ENCODE measurements at places on chromosomes 12 and 14.
A peak's percentile ranks its signal among the peaks of the same experiment; 100 is the strongest.

GRCh38 chr12:5166976-5167375, 123.3 kb downstream of the KCNA5 start:
- no peak for DNase-seq

GRCh38 chr12:95701275-95701674, 89.3 kb downstream of the NTN4 start:
- no peak for DNase-seq

DNA sequence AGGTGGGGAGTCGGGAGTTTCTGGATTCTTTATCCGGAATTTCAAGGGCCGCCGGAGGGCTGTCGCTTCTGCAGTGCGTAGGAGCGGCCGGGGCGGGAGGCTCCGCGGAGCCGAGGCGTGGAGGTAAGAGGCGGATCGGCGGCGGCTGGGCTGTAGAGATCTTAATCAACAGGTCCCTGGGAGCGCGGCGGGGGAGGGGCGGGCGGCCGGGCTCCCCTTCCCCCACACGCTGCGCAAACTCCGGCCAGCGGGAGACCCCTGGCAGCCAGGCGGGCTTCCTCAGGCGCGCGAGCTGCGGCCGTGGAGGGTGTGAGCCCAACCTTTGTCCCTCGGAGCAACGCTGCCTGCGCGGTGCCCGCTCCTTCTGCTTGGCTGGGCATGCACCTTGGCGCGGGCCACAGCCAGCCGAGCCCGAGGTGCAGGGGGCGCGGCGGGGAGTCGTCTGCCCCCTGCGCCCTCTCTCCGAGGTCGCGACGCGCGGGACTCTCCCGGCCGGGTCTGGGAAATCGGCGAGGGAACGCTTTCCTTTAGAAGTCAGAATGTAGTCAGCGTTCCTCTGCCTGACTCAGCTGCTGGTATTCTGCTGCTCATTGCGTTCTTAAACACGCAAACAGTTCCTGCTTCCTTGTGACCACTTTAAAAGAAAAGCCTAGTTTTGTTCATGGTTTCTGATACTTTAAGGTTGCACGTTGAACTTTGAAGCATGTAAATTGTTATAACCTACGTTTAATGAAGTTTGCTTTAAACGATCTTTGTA, at the start of gene PALS1:
PALS1 (plus strand) TSS at position 25 of the 757 bp plus-strand sequence. CDS start 37,736 bp downstream, outside the sequence.
- DNase-seq: peak; percentile 58

- DNase-seq: no peak
Measured at GRCh38 chr12:122407208-122407607, 15.3 kb downstream of the CLIP1 start.

DNA sequence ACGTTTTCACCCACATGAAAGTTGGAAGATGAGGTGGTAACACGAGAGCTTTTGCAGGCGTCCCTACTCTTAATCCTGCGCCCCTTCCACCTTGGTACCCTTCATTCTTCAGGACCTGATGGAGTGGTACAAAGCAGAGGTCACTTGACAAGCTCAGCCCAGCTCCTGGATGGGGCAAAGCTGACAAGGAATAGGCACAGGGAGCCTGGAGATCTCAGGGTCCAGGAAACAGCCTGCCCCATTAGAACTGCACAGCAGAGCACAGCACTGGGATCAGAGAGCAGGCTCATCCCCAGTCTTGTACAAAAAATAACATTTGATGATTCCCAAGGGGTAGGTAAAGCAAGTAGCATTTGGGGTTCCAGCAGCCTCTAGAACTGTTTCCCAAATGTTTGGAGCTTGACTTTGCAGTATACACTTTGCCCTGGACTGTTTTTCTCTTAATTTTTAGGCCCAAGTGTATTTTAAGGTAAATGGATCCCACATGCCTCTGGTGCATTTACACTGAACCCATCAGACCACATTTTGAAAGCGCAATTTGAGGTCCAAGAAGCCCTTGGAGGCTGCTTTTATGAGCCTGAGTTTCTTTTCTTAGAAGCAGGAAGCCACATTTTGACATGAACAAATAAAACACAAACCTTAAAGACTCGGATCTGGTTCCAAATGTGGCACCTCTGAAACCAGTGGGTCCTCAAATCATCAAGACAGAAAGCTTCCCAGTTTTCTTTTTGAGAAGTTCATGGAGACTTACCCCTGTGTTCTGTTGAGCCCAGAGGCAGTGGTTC, 633 bp downstream of the TC2N start:
- no peak for DNase-seq

DNA sequence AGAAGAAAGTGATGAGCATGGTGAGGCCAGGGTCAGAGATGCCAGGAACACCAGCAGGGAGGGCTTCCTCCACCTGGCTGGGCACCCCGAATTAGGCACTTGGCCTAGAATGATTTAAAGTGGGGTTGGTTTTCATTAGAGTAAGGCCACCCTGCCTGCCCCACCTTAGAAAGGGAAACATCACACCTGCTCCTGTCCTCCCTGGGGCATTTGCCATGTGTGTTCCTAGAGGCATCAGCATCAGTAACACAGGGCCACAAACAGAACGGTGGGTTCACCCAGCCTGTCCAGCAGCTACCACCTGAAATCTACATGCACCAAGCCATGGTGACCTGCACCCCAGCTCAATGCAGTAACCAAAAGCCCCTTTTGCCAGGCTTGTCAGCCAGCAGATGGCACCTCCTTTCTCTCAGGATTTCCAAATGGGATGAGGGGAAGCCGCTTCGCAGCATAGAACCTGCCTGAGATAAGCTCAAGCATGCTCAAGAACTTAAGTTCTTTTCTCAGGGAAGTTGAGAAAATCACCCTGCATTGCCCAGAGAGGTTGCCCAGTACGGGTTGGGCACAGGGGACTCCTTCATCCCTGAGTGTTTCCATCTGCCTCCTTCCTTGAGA, 338.8 kb downstream of the DPF3 start:
- no peak for DNase-seq

- DNase-seq: no peak
Measured at GRCh38 chr12:45575823-45576475, 153.6 kb upstream of the ARID2 start.

DNA sequence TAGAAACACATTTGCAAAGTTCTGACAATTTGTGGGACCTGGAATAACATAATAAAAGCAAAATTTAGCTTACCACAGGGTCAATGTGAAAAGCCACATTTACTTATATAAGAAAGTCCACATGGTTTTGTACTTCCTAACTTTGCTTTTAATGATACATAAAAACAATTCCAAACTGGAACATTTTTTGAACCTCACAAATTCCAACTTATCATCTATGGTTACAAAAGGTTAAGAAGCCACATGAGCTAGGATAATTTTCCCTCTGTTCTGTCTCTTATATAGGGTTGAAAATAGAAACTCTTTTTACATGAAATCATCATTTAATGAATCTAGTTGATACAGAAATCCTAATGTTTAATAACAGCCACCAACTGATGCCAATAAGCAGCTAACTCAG, 8.9 kb upstream of the RERG start:
- DNase-seq: no peak

- no peak for DNase-seq
Measured at GRCh38 chr12:69338936-69339335, 9.2 kb upstream of the LYZ start.

- DNase-seq: no peak
Measured at GRCh38 chr12:89933911-89934310, 225.3 kb upstream of the ATP2B1 start.

Data from activated CD4-positive, alpha-beta T cell treated with anti-CD3 and anti-CD28 coated beads for 48 hours (primary cell).